ENCODE measurements at places on chromosomes 2 and 18.

- DNase-seq: no peak
Measured at GRCh38 chr2:2039826-2040225, 291.2 kb downstream of the MYT1L start.

DNA sequence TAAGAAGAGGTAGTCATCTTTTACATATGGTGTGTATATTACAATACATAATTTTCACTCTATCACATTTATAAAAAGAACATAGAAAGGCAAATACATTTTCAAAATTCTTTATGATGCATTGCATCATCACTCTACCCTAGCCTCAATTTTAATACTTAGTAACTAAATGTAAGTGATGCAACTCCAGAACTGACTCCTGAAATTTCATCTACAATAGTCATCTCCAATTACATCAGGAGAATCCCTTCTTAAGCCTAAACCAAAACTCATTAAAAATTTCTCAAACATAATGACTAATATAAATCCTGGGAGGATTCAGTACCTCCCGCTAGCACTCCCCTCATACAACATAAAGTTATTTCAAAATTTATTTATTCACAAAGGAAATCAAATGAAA, 15.9 kb downstream of the TMX3 start:
- no peak for DNase-seq

GRCh38 chr2:143251681-143252080, 122.5 kb downstream of the ARHGAP15 start:
- no peak for DNase-seq

DNA sequence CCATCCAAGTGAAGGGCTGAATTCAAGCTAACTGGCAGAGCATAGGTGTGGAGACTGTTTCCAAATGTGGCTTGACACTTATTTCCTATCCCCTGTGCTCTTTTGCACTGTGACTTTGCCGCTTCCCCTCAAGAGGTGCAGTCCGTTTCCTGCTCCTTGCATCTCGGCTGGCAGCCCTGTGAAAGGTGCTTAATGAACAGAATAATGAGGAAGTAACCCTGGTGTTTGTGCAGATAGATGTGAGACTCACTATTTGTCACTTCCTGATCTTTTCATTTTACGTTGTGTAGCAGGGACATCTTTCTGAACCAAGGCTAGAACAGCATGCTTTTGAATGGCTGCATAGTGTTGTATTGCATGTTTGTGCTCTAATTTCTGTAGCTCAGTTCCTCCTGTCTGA, 60.8 kb downstream of the CEP192 start:
- peak; percentile 24 for DNase-seq

- no peak for DNase-seq
Measured at GRCh38 chr2:64399521-64399920, 54.4 kb upstream of the LGALSL start.

GRCh38 chr2:98350411-98350810, 4.2 kb downstream of the CNGA3 start:
- no peak for DNase-seq

GRCh38 chr2:132403146-132403545, 13.5 kb upstream of the GPR39 start:
- no peak for DNase-seq

DNA sequence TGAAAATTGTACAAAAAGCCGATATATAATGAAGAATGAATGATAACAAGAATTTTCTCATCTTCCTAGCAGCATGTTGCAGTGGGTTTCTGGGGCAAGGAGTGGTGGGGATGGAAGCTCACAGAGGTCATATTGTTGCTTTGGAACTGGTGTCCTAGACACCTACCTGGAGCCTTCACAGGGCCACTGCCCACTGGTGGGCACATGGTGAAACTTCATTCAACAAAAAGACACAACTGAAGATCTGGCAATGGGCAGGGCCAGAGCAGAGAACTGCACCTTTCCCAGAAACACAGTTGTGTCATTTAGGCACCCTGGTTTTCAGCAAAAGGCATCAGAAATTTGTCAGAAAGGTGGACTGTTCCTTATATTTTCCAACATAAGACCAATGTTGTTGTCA, 115.3 kb downstream of the FHOD3 start:
- DNase-seq: no peak

DNA sequence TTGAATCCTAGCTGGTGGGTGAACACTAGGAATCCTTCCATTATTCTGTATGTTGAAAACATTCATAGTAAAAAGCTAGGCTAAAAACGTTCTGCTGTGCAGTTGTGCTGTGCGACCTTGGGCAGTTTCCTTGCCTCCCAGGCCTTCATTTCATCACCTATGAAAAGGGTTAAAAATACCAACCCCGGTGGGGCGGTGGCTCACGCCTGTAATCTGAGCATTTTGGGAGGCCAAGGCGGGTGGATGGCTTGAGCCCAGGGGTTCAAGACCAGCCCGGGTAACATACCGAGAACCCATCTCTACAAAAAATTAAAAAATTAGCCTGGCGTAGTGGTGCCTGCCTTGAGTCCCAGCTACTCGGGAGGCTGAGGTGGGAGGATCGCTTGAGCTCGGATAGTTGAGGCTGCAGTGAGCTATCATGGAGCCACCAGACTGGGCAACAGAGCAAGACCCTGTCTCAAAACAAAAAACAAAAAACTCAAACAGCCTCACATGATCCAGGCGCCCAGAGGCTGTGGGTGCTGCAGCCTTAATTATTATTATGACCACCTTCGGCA, 2.9 kb upstream of the RRM2 start:
- DNase-seq: no peak

- DNase-seq: no peak
Measured at GRCh38 chr2:86223927-86224560, 24.8 kb downstream of the MRPL35 start.

DNA sequence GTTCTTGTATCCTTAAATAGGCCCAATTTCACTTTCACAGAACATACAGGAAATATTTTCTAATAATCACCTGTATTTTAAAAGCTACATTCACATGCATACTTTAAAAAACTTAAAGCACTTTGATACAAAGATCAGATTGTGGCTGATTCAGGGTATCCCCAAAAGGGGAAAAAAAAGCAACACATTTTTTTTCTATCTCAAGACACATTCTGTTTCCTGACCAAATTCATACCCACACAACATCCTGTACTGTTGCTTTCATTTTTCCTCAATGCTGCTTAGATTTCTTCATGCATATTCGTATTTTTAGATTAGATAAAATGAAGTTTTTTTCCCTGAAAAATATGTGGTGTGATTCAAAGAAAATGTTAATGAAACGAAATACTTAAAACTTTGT, 122.5 kb downstream of the TMEFF2 start:
- peak; percentile 22 for DNase-seq

- no peak for DNase-seq
Measured at GRCh38 chr2:160912276-160912675, 248.0 kb upstream of the TANK start.

DNA sequence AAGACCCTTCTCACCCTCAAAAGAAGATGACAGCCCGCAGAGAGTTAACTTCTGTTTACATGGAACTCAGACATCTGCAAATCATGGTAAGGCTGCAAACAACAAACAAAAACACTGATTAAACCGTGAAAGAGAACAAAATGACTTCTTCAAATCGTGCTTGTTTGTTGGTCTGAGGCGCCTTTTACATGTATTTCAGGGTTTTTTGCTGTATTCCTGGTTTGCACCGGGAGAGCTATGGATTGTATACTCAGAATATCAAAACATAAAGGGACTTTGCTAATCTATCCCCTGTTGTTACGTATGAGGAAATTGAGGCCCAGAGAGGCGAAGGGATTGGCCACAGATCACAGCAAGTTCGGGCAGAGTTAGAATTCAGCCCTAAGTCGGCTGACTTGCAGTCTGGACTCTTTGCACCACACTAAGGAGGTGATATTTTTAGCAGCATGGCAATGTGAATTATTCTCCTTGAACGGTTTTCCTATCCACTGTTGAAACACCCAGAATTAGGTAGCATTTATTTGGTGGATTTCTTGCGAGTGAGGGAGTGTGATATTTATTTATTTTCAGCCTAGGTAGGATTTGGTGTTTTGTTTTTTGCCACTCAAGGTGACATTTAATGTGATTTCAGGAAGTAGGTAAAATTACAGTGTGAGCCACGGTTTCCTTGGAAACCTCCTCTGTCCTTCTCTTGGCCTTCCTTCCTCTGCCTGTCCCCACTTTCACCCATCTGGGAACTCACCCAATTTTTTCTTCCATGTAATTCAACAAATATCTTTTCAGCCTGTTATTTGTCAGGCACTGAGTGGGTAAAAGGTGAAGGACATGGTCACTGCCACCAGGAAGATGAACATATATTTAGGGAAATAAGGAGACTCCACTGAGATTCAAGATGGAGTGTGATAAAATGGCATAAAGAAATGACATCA, 980 bp upstream of the PDE6D start:
- no peak for DNase-seq

DNA sequence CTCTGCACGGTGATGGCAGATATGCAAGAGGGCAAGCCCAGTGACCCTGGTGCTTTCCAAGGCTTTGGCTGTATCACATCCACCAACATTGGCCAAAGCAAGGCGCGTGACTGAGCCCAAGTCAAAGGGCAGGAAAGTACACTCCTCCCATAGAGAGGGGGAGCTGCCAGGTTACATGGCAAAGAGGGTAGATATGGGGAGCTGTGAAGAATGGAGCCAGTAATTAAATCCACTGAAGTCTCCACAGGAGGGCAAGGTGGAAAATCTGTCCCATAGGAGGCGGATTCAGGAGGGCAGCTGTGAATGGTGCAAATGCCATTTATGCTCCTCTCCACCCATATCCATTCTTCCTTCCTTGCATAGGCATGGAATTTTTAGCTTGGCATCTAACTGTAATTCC, 44.6 kb upstream of the THOC1 start:
- no peak for DNase-seq

- no peak for DNase-seq
Measured at GRCh38 chr2:236176417-236176816, 8.2 kb upstream of the GBX2 start.

- DNase-seq: no peak
Measured at GRCh38 chr2:51535763-51536162, 503.8 kb upstream of the NRXN1 start.

DNA sequence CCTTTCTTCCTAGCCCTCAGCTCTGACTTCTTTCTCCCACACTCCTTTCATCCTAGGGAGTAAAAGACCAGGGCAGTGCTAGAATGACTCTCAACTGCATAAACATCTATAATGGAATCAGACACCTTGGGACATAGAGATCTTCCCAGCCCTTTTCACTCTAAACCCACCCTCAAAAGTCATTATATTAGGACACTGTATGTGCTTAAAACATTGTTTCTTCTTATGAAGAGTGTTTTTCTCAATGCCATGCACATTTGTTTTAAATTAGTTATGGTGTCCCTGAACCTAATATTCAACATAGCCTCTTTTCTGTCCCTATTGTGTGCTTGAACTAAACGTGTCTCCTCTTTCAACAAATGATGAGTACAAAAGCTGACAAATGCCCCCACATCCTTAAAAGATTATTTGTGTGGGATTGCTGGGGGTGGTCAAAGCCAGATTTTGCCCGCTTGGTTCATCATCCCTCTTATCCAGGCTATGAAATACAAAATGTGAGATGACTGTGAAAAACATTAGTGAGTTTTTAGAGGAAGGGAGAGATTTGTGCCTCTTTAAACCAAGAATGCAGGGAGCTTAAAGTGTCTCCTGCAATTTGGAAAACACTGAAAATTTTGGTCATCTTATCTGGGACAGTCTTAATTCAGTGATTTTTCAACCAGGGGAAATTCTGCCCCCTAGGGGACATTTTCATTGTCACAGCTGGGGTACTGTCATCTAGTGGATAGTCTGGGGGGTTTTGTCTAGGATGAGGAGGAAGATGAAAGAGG, 29.0 kb downstream of the SERPINB5 start:
- DNase-seq: no peak

DNA sequence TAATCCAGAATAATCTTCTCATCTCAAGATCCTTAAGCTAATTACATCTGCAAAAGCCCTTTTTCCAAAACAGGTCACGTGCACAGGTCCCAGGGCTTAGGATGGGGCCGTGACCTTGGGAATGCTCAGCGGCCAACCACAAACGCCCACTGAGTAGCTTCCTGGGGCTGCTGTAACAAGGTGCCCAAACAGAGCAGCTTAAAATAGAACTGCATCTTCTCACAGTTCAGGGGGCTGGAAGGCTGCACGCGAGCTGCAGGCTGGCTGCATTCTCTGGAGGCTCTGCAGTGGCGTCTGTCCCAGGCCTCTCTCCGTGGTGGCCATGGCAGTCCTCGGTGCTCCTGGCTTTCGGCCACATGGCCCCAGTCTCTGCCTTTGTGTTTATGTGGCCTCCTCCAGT, 31.9 kb downstream of the ADI1 start:
- no peak for DNase-seq

DNA sequence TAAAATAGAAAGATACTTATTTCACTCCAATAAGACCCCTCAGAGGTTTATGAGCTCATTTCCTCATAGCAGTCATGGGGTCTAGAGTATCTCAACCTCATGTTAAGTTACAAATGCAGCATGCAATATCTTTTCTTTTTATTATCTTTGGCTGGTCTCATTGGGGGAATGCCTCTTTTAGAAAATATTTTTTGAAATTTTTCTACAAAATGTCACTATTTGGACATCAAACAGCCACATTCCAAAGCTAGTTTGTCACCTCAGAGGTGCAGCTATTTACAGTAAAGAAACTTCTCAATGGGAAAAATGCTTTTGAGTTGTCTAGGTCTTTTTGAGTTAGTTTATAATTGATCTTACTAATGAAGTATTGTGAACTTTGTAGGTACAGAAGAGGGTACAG, 370.7 kb upstream of the LRATD1 start:
- DNase-seq: no peak

- DNase-seq: no peak
Measured at GRCh38 chr2:215022418-215022817, 116.0 kb downstream of the ABCA12 start.

- DNase-seq: no peak
Measured at GRCh38 chr2:148675708-148676107, 31.2 kb downstream of the EPC2 start.

GRCh38 chr18:9419956-9420631, 55.2 kb upstream of the RALBP1 start:
- DNase-seq: no peak

- no peak for DNase-seq
Measured at GRCh38 chr2:63866009-63866709, 24.5 kb downstream of the UGP2 start.

GRCh38 chr2:170743530-170744239, 26.5 kb upstream of the ERICH2 start:
- DNase-seq: no peak

DNA sequence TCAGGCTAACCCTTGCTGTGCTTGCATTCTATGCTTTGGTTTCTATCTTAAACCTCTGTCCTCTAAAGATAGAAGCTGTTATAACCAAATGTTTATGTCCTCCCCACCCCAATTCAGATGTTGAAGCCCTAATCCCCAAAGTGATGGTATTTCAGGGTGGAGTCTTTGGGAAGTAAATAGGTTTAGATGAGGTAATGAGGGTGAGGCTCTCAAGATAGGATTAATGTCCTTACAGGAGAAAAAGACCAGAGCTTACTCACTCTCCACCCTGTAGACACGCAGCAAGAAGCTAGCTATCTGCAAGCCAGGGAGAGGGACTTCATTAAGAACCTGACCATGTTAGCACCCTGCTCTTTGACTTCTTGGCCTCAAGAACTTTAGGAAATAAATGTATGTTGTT, 362.5 kb downstream of the ERBB4 start:
- no peak for DNase-seq
